ACHN (cell line): ENCODE measurements at places on chromosomes 7 and 10.
A peak's percentile ranks its signal among the peaks of the same experiment; 100 is the strongest.

- DNase-seq, result peak; percentile 97
Observed at GRCh38 chr10:57692255-57692980, 575.3 kb downstream of the IPMK start.

DNA sequence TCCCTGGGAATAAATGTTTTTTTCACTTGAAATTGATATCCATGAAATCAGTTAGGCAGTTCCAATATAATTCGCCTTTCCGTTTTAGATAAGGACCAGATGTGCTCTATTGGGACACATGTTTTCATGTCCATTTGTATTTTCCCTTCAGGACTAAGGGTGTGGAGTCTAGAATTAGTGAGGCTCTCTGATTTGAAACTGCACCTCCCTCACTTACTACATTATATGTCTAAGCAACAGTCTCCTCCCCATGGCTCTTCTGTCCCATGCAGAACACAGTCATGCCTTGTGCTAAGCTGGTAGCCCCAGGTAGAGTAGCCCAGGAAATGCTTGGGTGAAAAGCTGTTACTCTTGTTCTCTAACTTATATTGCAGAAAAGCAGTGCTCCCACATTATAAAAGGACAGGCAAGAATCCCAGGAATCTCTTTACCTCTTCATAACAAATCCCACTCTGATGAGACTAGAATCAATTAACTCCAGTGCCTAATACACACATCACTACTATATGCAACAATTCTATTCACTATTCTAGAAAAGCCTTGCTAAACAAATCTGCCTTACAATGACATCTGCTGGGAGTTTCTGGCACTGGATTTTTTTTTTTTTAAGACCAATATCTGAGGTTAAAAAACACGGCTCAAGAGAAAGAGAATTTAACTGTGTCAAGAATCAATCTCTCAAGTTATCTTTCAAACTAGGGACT, 293.9 kb downstream of the SNX13 start:
- DNase-seq, result peak; percentile 59

DNA sequence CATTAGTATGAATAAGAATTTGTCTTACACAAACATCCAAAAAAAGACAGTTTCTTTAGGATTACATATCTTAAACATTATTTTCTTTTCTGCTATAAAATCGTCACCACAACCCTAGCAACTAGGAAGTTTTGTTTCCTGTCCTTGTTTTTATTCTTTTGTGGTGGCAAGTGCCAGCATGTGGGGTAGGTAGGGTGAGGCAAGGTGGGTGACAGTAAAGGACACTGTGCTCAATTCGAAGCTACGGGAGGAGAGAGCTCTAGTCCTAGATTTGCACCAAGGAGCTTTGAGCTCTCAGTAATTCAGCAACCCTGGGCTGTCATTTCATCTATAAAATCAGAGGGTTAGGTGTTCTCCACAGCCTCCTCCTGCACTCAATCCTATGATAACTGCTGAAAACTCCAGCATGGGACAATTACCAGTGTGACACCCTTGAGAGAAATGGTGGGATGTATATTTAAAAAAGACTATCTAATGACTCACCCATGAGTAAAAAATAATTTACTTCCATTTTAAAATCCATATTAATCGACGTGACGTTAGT, 187.1 kb downstream of the FAM107B start:
- no peak for DNase-seq

- DNase-seq, result no peak
Observed at GRCh38 chr10:106410331-106410730, 754.2 kb downstream of the SORCS1 start.

GRCh38 chr10:122786269-122786668, 59.4 kb downstream of the CUZD1 start:
- DNase-seq, result peak; percentile 66

DNA sequence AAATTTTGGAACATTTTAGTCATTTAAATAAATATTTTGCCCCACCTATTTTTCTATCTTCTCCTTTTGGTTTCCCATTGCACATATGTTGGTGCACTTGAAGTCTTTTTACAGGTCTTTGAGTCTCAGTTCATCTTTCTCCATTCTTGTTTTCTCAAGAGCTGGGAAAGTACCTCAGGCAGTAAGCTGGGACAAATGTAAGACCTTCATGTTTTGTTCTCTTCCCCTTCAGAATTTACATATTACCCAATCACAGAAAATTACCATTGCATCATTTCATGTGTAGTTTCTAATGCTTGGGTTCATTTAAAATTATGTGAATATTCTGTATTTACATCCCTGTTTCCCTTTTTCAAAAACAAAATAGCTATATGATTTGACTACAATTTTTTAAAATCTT, 1150.0 kb upstream of the POT1 start:
- no peak for DNase-seq

- no peak for DNase-seq
Observed at GRCh38 chr10:53076948-53077347, 304.4 kb upstream of the MBL2 start.

- DNase-seq, result no peak
Observed at GRCh38 chr7:117227091-117227490, 95.8 kb downstream of the WNT2 start.

- no peak for DNase-seq
Observed at GRCh38 chr10:86023931-86024280, 342.7 kb downstream of the GRID1 start.

- no peak for DNase-seq
Observed at GRCh38 chr10:804787-805619, 115.5 kb upstream of the DIP2C start.

GRCh38 chr7:107953924-107954303, 49.0 kb downstream of the LAMB1 start:
- no peak for DNase-seq

DNA sequence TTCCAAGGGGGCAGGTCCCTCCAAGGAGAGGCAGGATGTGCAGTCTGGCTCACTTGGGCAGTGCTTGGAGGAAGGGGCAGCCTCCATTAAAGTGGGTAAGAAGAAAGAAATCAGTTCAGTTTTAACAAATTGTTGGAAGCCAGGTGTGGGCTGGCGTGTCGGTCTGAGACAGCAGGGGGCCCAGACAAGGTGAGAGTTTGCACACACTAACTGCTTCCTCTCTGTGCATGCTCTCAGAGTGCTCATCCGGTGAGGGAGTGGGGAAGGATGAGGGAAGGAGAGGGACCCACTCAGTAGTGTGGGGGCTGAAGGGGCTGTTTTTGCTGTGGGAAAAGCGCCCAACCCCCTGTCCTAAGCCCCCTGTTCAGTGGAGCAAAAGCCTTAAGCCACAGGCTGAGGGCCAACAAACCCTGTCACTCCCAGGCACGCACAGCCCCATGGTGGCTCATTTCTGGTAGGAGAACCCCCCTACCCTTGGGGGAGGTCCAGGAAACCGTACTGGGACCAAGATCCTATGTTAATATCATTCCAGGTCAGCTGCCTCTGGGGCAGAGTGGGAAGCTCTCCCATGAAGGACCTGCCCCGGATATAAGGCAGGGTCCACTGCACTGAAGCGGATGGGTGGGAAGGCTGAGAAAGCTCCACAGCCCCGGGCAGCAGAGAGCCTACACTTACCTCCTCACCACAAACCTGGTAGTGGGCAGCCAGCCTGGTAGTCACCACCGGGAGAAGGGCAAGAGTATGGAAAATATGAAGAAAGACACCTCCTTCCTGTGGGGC, 5.1 kb upstream of the PCBD1 start:
- no peak for DNase-seq

DNA sequence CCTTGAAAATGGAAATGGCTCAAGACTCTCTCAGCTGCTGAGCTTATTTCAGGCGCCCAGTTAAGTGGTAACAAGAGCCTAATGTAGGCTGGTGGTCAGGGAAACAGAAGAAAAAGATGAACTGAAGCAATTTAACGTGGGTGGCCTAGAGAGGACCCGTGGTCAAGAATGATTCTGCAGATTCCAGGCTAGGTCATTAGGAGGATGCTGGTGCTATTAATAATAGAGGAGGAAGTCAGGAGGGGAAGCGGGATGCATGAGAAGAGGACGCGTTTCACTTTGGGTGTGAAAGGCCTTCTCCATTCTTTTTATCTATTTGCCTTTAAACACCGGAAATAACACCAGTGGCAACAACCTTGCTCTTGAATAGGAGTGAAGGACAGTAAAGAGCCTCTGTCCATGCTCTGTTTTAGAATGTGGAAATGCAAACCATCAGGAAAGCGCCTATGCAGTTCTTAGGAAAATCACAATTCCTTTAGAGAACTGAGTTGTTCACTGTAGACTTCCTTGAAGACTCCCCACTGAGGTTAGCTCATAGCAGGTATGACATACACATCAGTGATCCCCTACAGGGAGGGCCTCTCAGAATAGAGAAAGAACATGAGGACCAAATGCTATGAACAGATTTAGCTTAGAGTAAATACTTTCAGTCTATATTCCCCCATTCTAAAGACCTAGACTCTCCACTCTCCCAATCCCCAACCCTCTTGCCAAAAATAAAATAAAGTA, 8.6 kb downstream of the LIPA start:
- no peak for DNase-seq

- no peak for DNase-seq
Observed at GRCh38 chr10:29022513-29022912, 266.4 kb upstream of the LYZL1 start.

DNA sequence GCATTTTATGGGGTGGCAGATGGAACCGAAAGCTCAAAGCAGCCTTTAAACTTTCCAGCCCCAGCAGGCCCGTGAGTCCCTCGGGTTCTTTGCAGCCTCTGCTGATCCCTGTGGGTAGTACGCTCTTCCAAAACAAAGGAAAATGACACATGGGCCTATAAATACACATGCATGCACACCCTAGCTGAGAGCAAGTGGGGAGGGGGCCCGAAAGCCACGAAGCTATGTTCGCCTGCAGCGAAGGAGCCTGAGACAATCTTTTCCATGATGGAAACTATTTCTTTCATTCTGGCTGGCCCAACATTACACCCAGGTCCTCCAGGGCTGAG, 32.2 kb downstream of the CALML5 start:
- no peak for DNase-seq

GRCh38 chr7:46229409-46229808, 308.3 kb upstream of the IGFBP3 start:
- DNase-seq, result peak; percentile 43

- DNase-seq, result no peak
Observed at GRCh38 chr7:28045592-28045991, 135.0 kb downstream of the JAZF1 start.

DNA sequence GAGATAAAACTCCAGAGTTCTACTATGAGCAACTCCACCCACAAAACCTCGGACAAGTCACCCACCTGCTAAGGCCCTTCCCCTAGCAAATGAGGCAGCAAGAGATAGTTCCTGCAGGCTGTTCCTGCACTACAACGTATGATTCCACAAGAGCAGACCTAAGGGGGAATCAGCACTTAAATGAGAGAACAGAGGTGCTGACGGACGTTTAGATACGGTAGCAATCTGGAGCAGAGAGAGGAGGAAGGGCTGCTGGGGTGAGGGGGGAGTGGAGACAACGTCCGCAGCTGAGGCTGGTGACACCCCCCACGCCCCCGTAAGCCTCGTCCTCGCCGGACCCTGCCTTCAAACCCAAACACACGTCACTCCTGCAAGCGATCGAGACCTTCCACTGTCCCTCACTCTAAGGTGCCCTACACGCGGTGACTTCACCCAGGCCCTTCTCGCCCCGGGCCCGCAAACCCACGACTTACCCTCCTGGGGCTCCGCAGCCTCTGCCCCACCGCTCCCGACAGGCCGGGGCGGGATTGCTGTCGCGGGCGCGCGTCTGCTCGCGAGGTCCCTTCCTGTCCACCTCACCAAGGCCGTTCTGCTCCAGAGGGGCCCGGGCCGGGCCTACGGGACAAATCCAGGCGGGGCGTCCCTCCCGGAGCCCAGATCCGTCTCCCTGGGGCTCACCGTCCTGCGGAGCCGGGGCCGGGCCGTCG, 635 bp downstream of the ZNF12 start:
- DNase-seq, result peak; percentile 60

GRCh38 chr10:130141878-130142277, 5.7 kb downstream of the GLRX3 start:
- DNase-seq, result no peak

DNA sequence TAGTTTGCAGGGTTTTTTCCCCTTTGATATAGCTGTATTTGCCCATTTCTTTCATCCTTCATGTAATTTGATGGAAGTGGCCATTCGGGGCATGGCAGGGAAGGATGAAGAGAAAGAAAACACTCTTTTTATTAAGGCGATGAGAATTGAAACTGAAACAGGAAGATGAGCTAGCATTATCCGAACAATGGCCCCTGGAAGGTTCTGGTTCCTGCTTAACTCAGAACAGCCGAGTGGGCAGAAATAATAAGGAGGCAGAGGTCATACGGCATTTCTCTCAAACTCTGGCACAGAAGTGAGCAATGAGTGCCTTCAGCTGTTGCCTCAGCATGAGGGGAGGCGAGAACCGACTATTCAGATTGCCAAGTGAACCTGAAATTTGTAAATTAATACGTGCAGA, 113.2 kb upstream of the MYO3A start:
- no peak for DNase-seq

GRCh38 chr7:130878785-130879184, 144.8 kb upstream of the KLF14 start:
- DNase-seq, result no peak

- no peak for DNase-seq
Observed at GRCh38 chr10:103614306-103615158, 121.0 kb downstream of the NEURL1 start.

DNA sequence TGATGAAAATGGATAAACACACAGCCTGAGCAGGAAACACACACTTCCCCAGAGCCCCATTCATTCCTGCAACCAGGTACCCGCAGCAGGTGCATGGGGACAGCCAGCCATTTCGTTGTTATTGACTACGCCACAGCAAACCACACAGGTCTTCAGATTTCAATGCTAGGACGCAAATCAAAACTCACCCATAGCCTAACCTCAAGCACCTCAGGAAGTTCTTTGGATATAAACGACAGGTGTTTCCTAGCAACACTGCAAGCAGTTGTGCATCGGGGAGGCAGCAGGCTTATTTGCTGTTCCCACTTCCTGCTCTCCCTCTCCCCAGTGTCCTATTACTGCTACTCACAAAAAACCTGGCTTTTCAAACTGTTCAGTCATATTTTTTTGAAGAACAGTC, 176.5 kb upstream of the FRMD4A start:
- DNase-seq, result no peak

GRCh38 chr10:98538472-98538871, 91.7 kb upstream of the HPS1 start:
- no peak for DNase-seq

GRCh38 chr10:70508912-70509756, 30.6 kb downstream of the PALD1 start:
- no peak for DNase-seq
